Choroid plexus epithelial cell (primary cell): ENCODE measurements at places on chromosomes 7 and 10.

- DNase-seq, result no peak
Observed at GRCh38 chr7:157507987-157508386, 171.2 kb downstream of the DNAJB6 start.

- DNase-seq, result no peak
Observed at GRCh38 chr7:3995187-3995586, 686.9 kb upstream of the FOXK1 start.

DNA sequence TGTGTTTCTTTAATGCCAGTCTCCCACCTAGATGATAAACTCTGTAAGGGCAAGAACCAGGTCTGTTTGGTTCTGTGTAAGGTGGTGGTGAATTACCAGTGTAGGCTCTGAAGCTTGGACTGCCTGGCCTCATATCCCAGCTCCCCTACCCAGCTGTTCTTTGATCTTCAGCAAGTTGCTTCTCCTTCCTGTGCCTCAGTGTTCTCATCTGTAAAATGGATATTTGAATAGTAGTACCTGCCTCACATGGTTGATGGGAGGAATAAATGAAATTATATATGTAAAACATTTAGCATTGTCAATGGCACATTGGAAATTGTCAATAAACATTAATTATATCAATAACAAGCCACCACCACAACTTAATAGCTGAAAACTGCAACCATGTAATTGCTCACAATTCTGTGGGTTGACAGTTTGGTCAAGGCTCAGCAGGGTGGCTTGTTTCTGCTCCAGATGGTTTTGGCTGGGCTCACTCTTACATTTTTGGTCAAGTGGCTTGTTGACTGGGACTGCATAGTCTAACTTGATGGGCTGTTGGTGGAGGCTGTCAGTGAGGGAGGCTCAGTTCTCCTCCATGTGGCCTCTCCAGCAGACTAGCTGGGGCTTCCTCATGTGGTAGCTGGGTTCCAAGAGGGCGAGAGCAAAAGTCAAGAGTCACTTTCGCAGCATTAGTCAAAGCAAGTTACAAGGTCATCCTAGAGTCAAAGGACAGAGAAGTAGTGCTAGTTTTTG lies 84.5 kb upstream of the DUSP5 start:
- DNase-seq, result peak; percentile 90

DNA sequence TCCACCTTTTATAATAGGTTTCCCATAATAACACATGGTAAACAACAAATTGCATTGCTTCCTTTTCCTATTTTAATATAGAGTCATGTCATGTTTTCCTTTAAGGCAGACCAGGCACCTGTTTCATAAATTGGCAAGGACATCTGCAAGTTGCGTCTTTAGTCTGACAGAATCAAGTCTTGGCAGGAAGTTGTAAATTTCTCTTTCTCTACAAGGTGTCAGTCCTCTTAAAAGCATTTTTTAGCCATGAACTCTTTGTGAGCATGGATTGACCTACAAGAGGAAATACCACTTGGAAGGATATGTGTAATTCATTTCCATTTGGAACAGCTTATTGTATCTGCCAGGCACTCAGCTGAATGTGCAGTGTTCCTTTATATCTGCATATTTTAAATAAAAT lies 176.8 kb downstream of the PRKG1 start:
- DNase-seq, result no peak

DNA sequence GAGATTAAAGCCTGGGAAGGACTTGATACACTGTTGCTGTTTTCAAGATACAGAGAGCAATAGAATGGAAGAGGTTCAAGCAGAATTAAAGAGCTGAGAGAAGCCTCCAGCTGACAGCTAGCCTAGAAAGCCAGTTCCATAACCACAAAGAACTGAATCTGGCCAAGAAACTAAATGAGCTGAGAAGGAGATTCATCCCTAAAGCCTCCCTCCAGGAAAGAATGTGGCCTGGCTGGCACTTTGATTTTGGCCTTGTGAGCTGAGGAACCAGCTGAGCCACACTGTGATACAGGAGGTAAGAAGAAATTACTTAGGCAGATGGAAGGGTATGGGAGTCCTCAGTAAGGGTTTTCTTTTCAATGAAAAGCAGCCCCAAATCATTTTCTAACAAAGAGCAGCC lies 324.1 kb downstream of the PHF14 start:
- no peak for DNase-seq

- DNase-seq, result peak; percentile 98
Observed at GRCh38 chr7:134891262-134891695, 95.0 kb upstream of the AGBL3 start.

- DNase-seq, result no peak
Observed at GRCh38 chr7:88458279-88458678, 151.6 kb upstream of the STEAP4 start.

DNA sequence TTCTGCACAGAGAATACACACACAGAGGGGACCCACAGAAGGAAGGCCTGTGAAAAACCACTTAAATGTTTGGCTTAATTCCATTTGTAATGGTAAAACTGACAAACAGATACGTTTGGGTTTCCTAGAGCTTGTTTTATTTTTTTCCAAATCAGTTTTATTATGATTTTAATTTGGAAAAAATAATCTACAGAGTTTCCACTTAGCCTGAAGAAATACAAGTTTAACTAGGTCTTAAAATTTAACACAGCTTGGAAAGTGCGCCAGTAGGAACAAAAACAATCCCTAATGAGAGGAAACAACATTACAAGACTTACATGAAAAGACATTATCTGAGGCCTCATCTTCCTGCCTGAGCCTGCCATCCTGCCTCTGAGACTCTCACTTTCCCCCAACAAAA lies 58.5 kb upstream of the CARD11 start:
- no peak for DNase-seq

DNA sequence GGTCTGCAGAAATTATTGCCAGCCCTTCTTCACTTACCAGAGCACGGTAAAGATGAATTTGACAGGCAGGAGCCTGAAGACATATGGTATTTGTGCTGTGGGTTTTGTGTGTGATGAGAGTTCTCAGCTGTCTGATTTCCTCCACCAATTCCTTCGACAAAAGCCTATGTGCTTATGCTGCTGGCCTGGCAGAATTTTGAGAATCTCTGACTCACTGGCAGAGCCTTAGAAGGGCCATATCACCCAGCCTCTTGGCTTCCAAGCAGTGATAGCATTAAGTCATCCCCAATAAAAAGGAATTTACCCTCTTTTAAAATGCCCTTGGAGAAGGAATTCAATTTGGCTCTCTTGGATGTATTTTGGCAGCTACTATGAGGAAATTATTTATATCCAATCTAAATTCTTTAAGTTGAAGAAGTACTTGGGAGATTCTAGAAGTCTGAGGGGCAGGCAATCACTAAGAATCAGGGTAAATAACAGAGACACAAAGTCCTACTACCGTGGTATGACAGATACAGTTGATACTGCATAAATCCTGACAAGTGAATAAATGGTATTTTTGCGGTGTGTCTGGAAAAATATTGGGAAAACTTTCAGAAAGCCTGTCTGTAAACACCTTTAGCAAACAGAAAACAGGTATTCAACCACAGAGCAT lies 68.6 kb upstream of the EFCAB10 start:
- peak; percentile 20 for DNase-seq

- DNase-seq, result no peak
Observed at GRCh38 chr10:54769051-54769450, 32.0 kb downstream of the PCDH15 start.

DNA sequence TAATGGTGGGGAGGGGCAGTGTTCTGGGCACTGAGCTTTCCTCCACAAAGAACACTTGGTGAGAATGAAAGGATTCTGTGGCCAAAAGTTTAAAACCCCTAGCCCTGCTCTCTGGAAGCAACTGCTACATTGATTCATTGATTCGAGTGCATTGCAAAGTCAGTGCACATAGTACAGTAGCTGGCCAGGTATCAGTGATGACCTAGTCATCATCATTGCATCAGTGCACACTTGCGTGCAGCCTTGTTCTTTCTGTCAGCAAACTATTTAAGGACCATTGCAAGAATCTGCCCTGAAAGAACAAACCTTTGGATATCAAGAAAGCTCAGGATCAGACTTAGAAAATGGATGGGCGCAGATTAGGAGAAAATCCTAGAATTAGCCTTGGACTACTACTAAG lies 47.4 kb downstream of the CUL1 start:
- no peak for DNase-seq

DNA sequence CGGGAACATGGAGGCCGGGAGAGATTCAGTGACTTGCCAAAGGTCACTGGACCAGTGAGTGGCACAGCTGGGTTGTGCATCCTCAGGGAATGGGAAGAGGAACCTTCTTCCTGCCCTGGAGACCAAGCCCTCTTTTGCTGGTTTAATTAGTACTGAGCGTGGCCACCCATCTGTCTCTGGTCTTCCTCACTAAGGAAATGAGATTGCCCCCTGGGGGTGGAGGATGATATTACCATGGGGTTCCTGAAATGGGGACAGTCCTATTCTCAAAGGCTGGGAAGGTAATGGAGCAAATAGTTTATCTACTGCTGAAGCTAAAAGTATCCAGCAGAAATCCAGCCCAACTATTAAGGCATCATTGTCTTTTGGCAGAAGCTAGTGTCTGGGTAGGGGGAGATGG lies 98.6 kb upstream of the FGFR2 start:
- DNase-seq, result no peak

- DNase-seq, result peak; percentile 34
Observed at GRCh38 chr7:149188637-149189259, 6.6 kb upstream of the ZNF282 start.

DNA sequence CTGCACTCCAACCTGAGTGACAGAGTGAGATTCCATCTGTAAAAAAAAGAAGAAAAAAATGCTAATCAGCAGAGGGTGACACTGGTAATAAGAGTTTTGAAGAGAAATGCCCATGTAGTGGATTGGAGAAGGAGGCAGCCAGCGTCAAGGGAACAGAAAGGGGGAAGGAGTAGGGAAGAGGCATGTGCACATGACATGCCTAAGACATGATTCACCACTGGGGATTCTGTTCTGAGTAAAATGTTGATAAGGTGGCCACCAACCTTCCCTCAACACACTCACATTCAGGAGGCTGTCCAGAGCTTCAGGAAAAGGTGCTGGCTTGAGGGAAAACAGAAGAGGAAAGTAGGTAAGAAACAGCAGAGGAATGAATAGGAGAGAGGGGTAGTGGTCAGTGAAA lies 39.9 kb downstream of the AKR1D1 start:
- DNase-seq, result peak; percentile 90

GRCh38 chr7:92466682-92467081 lies 11.1 kb downstream of the ERVW-1 start:
- DNase-seq, result no peak

GRCh38 chr7:44814919-44815318 lies 18.4 kb downstream of the PPIA start:
- DNase-seq, result no peak
